ENCODE measurements at places on chromosomes 2 and 18.

DNA sequence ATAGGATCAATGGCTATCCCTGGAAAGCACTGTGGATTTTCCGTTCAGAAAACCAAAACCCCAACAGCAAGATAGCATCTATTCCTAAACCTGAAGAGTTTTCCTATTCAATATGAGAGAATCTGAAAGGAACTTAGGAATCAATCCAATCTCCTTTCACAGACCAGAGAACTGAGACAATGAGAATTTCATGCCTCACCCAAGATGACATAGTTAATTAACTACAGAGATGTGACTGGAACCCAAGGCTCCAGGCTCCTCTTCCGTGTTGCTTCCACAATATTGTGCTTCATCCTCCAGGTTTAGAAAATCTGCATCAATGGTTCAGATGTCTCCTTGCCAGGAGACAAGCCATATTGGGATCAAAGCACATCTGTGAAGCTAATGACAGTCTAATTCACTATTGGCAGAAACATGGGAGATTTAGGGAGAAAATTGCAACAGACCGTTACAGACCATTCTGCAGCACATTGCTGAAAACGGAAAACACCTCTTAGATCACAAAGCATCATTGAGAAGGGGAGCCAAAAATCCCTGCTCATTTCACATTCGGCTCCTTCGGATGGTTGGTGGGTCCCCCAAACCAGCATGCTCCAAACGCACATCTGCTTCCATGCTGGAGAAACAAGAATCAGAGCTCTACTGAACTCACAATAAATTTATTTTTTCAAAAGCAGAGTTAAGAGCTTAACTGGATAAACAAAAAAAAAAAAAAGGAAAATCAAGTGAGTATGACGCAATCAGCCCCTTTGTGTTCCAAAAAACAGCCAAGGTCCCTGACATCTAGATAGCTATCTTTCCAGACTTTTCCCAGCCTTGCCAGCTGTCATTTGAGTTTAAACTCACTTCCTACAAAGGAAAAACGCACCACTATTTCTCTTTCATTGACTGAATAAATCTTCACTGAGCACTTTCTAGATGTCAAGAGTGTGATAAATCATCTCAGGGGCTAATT is 290.3 kb downstream of the C1D start:
- DNase-seq, result no peak

DNA sequence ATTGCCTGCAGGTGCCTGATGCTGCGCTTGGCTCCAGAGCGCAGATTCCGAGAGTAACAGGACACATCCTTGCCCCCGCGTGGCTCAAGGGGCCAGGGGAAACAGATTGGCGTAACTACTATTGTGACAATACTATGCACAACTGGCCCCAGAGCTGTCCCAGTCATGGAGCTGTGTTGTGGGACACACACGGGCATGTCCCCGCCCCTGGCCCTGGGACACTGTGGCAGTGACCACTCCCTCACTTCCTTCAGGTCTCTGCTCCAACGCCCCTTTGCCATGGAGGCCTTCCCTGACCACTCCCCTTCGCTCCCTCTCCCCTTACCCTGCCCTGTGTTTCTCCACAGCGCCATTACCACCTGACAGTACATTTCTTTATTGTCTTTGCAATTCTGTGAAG is 132.1 kb downstream of the SMAD2 start:
- no peak for DNase-seq

- DNase-seq, result no peak
Measured at GRCh38 chr18:6328621-6329010, 86.1 kb downstream of the L3MBTL4 start.

DNA sequence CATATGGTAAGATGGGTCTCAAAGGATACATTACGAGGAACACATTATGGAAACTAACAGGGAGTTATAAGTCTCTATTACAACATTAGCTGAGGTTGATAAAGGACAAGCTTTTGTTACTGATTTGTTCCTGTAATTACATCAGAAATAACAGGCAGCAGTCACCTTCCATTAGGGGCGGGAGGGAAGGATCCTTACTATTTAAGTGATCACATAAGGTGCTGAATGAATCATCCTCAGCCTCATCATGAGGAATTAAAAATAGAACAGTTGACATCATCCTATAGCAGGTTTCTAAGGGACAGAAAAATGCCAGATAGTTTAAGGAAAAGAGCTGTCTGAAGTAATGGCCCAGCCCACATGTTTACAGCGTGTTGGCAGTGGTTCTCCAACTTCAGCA is 86.9 kb upstream of the MGAT5 start:
- DNase-seq, result no peak

DNA sequence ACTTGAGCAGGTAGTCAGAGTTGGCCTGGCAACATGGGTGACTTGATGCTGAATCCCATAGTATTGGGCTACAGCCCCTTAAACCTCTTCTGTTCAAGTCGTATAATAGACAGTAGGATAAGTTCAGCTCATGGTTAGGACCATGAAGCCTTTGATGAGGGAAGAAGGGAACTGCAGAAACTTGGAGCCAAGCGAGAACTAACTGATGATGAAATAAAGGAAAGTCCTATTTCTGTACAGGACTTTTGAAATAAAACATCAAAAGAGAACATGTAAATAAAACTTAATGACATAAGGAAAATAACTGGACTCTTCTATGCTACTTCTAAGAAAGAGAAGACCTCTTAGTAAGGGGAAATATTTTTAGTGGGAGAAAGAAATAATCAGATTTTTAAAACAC is 51.2 kb upstream of the UGP2 start:
- no peak for DNase-seq

DNA sequence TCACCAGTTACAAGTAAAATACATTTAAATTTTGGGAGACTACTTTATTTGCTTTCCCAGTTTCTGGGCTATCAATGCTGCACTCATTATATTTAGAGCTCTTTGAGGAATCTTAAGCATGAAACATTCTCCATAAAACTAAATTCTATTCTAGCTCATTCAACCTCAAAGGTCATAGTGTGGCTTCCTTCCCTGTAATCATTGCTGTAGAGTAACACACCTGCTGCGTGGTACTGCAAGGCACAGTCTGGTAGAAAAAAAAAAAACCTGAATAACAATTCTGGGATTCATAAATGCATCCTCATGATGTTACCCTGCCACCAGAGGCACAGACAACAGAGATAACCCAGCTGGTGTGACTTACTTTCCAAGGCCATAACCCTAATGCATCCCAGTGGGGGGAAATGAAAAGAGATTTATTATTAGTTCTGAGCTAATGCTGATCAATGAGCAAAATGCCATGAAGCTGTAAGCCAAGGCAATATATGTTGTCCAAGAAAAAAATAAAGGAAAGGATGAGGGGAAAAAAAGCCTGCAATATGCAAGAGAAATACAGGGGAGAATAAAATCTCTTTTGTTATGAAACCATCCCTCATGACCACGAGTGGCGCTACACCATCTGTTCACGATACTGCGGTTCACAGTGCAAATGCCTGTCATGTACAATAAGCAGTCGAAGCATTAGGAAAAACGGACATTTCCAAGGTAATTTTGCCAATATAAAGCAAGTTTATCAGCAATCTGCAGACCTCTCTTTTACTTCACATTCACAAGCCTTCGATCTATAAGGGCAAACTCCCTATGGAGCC is 1481.6 kb upstream of the PIK3C3 start:
- DNase-seq, result no peak

DNA sequence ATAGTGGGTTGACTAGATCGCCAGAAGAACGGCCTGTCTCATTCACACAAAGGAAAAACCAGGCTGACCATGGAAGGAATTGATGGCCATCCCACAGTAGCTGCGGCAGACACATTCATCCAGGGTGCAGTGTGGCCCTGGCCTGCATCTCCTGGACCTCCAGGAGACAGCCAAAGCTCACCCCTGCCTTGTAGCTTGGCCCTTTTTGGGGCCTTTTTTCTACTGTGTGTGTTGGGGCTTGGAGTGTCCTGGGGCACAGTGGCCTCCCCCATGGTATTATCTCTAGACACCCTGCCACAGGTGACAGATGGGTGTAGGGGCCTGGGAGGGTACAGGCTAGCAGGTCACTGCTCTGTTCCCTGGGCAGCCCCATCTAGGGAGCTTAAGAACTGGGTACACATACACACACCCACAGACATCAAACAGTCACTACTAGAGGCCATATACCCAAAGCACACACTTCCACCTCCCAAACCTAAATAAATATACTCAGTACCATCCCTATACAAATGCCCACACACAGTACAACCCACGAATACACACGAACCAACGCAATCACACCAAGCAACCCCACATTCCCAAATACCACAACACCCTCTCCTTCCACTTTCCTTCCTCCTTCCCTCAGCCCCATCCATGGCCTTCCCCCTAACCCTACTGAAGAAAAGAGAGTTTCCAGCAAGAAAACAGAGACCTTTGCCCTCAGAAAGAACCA is 8.6 kb downstream of the EN1 start:
- DNase-seq, result no peak

DNA sequence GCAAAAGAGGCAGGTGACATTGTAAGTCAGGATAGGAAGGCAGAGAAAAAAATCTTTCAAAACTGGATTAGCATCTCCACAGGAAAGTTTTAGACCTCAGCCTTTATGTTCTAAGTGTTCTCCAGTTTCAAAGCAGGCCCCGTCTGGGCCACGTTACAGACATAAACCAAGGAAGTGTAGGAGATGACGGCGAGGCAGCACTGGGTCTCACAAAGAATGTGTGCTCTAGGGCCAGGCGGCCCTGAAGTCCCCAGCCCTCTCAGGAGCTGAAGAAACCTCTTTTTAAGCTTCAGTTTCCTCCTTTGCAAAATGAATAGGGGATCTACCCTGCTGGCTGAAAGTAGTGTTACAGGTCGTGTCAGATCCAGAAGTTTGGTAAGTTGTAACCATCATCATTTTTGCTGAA is 81.7 kb downstream of the SPRED2 start:
- no peak for DNase-seq

DNA sequence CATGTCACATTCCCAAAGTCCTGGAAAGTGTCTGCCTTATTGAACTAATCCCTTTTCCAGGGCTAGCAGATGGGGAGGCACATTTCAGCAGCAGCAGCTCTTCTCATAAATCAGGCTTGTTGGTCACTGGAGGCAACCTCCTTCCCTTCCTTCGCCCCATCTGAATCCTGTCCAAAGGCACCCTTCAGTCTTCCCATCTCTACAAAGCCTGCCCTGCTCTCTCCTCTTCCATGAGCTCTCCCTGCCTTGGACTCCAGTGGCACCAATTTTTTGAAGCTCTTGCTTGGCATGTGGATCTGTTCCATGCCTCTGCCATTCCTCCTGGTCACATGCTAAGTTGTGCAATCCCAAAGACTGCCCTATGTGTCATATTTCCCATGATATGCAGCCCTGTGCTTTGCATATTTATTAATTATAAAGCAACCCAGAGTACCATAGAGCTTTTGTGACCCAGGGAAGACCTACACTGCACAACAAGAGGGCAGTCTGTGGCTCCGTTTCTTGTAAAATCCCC is 70.3 kb downstream of the ANTXR1 start:
- DNase-seq, result no peak

GRCh38 chr2:23007631-23008235 is 377.2 kb upstream of the KLHL29 start:
- DNase-seq, result no peak

DNA sequence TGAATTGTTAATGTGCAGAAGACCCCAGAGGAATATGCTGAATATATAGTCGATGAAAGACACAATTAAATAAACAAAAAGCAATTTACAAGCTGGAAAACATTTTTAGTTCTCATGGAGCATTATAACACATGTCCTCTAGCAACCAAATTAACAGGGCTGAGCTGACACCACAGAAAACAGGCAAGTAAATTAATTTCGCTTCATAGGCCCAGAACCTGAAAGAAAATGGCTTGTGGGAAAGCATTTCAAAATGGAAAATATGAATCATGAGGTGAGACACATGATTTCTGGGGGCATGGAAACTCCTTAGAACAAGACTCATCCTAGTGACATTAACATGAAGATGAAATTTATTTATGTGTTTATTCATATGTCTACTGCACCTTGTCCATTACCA is 25.0 kb upstream of the RNF152 start:
- no peak for DNase-seq

DNA sequence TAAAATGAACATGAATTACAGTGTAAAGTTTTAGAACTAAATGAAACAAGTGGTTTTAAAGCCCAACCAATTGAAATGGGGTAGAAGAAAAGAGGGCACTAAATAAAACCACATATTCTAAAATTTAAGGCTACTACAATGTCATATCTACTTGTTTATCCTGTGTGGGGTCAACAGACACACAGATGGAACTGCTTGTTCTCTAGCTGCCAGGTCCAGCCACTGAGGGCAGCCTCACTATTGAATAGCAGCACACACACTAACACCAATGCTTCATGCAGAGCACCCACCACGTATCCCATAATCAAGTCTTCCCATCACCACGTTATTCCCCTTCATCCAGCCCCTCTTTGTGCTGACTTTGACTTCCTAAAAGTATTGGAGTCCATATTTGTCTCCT is 88.1 kb downstream of the SPIRE1 start:
- no peak for DNase-seq

GRCh38 chr18:12606592-12607315 is 51.2 kb downstream of the SPIRE1 start:
- DNase-seq, result no peak

DNA sequence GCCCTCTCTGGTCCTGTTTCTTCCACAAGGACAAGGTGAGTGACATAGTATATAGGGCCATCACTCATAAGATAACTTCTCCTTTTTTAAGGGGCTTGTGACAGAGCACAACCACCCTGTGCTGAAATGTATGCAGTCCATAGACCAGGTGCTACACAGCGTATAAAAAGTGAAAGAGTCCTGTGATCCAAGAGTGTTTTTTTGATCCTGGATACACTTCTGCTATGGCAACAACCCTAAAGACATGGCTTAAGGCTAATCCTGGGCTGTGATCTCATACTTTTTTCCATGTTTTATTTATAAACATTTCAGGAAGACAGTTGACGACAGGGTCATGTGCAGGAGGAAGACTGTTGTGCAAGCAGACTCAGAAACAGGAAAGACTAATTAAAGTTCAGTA is 400.5 kb upstream of the TCF4 start:
- DNase-seq, result no peak

- no peak for DNase-seq
Measured at GRCh38 chr2:236749346-236749745, 179.7 kb downstream of the ACKR3 start.

DNA sequence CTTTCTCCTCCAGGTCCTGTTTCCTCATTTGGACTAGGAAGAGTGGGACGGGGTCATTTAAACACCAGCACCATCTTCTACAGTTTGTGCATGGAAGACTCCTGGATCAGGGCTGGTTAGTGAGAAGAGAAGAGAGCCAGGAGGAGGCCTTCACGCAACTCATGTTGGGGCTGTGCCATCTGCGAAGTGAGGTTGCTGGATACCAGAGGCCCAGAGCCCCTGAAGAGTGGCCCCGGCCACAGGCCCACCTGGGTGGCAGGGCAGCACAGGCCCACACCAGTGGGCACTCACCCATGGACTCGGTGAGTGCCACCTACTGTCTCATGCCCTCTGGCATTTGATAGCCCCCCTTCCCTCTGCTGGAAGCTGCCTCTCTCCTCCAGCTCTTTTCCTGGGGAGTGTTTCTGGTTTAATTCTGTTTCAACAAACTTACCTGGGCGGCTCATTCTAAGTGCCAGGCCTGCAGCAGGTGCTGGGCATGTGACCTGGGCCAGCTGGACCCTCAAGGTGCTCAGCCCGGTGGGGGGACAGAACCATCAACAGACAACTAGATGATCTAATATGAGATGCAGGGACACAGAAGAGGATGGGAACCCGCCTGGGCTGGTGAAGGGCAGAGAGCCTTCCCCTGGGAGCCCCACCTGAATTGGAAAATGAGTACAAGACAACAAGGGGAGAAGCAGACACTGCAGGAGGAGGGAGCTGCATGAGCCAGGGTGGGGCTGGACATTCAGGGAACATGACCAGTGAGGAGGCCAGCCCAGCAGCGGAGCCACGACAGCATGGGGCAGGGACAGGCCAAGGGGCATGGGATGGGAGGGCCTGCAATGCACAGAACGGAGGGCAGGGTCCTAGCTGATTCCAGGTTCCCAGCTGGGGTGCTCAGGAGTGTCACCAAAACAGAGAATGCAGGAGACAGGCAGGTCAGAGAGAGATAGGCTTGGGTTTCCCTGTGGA is 70.6 kb downstream of the MARCO start:
- DNase-seq, result no peak
